ENCODE measurements at places on chromosomes 3 and 15.

DNA sequence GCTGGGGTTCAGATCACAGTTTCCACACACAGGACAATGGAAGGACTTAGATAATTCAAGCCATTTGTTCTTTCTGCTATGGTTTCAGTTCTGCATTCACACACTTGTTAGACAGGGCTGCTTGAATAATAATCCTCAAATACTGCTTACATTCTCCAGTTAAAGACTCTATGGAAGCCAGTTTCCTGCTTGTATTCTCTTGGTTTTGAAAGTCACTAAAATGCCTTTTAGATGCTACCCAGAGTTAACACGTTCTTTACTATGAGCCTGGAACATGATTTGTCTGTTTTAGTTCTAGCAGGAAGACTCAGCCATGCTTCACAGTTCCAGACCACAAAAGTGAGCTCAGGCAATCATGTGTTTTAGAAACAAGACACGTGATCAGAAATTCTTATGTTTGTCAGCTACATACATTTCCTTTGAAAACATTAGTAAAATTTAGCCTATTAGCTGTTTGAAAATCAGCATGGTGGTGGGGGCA is 152.4 kb downstream of the LEKR1 start:
- no peak for DNase-seq

- DNase-seq: no peak
Observed at GRCh38 chr3:122697952-122698620, 17.4 kb downstream of the PARP14 start.

DNA sequence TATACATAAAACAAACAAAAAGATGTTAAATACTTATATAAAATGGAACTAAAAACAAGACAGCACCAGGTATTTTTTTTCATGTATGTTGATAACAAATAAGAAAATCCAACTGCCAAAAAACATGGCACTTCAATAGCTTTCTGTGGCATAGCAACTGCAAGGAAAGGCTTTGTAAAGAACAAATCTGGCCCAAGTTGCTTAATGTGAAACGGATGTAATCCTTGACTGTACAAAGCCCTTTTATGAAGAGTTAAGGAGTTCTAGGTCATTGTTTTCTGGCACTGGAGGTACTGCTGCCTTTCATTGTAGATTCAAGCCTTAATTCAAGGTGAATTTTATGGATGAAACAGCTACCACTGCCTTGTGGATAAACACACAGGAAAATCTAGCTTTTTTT is 68.8 kb upstream of the SLC12A8 start:
- no peak for DNase-seq

DNA sequence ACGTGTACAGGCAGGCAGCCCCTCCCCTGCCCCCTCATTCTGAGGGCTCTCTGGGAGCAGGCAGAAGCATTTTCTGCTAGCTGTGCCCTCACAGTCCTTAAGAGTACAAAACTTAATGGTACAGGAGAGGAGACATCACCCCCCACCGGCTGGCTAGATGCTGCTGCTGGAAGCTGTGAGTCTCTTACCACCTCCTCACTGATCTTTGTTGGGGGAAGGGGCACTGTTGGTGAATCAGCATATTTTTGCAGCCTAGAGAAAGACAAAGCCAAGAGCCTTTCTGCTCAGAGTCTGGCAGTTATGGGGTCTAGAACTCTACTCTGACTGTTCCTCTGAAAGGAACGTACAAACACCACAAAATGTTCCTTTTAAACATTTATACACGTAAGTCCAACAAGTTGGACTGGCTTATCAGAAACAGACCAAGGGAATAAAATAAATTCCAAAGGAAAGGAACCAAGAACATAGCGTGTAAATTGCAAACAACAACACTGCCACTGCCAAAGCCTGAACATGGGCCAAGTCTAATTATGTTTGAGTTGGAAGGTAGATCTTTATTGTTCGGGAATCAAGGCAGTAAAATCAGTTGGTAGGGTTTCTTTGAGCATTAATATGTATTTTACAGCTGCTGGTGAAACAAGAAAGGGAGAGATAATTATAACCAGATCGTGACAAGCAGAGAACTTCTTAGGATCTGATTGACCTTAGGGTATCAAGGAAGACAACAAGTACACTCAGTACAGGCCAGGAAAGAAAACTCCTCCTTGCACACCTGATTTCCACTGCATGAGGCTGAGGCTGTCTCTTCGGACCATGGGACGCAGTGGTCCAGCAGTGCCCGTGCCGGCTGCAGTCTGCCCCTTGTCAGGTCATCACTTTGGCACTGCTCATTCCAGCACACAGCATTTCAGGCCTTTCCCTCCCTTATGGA is 27.4 kb downstream of the CLK3 start:
- DNase-seq: no peak

GRCh38 chr15:52258461-52258860 is 37.1 kb downstream of the MYO5C start:
- DNase-seq: no peak

DNA sequence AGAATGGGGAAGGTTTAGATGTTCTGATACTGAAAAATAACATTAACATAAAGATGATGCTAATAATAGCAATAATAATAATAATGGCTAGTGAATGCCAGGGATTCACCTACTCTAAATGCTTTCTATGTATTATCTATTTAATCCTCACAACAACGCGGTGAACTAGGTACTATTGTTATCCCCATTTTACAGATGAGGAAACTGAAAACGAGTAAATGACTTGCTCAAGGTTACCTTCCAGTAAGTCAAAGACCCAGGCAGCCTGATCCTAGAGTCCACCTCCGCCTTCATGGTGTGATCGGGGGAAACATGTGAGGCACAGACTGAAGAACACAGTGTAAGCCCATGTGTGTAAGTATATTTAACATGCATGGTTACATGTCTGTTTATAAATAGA is 30.4 kb downstream of the LRRC2 start:
- DNase-seq: no peak

- no peak for DNase-seq
Observed at GRCh38 chr3:108006881-108007331, 83.9 kb downstream of the CD47 start.

All from activated naive CD8-positive, alpha-beta T cell treated with anti-CD3 and anti-CD28 coated beads, Interleukin-2, amount 50 U/mL, for 24 hours (primary cell).